ENCODE measurements at places on chromosomes 13 and 19.
A peak's percentile ranks its signal among the peaks of the same experiment; 100 is the strongest.

- no peak for DNase-seq
Measured at GRCh38 chr19:38033658-38034491, 126.9 kb downstream of the SIPA1L3 start.

DNA sequence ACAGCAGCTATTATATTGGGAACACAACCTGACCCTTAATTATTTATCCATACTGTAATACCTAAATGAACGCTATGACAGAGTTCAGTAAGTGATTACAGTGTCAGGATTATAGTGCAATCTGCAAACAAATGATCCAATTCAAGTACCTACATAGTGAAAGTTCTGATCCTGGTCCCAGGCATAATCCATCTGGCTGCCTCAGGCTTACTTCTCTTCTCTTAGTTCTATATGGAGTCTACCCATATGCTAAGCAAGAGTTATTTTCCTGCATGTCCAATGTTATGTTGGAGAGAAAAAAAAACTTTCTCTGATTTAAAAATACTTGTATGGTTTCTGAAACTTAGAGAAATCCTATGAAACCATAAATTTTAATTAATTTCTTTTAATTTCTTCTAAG is 1487.7 kb upstream of the SLC10A2 start:
- no peak for DNase-seq

- no peak for DNase-seq
Measured at GRCh38 chr19:52949422-52949821, 13.3 kb downstream of the ZNF816 start.

DNA sequence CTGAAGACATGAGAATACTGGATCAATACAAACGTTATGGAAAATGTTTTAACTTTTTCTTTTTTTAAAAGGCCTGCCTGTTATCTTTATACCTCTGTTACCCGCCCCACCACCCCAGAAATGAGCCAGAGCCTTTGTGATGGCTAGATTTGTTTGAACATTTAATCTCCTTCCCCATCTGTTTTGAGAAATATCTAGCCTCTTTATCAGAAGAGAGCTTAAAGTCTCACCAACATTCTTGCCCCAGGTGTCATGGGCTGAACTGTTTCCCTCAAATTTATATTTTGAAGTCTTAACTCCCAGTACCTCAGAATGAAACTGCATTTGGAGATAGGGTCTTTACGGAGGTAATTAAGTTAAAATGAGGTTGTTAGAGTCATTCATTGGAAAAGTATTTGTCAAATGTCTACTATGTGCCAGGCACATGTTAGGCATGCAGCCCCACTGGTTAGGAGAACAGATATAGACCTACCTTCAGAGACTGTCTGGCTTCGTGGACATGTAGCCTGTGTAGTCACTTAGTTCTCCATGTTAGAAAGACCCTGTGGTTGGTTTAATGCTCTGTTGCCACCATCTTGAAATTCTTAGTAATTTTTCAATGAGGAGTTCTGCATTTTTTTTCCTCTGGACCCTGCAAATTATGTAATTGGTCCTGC is 6.3 kb upstream of the RB1 start:
- DNase-seq: no peak

- DNase-seq: no peak
Measured at GRCh38 chr13:113616991-113617749, 32.6 kb downstream of the TFDP1 start.

- DNase-seq: no peak
Measured at GRCh38 chr19:30428092-30428680, 56.0 kb downstream of the ZNF536 start.

- DNase-seq: no peak
Measured at GRCh38 chr13:48682436-48682835, 28.7 kb downstream of the CYSLTR2 start.

DNA sequence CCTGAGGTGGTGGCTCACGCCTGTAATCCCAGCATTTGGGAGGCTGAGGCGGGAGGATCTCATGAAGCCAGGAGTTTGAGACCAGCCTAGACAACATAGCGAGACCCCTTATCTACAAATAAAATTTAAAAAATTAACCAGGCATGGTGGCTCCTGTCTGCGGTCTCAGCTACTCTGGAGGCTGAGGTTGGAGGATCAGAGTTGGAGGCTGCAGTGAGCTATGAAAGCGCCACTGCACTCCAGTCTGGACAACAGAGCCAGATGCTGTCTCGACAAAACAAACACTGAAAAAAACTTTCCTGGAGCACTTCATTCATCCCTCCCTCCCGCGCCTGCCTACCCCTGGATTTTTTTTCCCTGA is 665 bp upstream of the ATG4D start:
- DNase-seq: no peak

- DNase-seq: no peak
Measured at GRCh38 chr13:34409496-34410182, 532.4 kb upstream of the NBEA start.

DNA sequence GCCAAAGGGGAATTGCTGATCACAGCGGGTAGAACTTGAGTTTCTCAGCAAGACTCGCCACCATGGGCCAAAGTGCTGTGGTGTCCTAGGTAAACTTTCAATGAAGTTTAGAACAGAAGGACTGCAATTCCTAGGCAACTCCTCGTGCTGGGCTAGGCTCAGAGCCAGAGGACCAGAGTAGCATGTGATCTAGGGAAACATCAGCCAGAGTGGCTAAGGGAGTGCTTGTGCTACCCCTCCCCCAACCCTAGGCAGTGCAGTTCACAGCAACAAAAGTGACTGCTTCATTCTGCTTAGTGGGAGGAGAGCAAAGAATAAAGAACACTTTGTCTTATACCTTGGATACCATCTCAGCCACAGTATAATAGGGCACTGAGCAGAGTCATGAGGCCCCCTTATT is 1658.6 kb upstream of the MIR17HG start:
- peak; percentile 0 for DNase-seq

GRCh38 chr13:111022886-111023285 is 92.2 kb upstream of the ARHGEF7 start:
- no peak for DNase-seq

DNA sequence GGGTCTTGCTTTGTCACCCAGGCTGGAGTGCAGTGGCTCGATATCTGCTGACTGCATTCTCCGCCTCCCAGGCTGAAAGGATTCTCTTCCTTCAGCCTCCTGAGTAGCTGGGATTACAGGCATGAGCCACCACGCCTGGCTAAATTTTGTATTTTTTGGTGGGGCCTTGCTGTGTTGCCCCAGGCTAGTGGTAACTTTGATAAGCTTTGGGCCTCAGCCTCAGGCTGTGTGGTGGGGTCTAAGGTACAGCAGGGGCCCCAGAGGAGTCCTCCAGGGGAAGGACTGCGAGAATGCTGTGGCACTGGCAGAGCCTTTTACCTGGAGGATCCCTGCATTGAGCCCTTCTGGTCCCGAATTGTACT is 7.2 kb downstream of the DOT1L start:
- DNase-seq: no peak

- no peak for DNase-seq
Measured at GRCh38 chr19:49559928-49560327, 20.4 kb downstream of the NOSIP start.

DNA sequence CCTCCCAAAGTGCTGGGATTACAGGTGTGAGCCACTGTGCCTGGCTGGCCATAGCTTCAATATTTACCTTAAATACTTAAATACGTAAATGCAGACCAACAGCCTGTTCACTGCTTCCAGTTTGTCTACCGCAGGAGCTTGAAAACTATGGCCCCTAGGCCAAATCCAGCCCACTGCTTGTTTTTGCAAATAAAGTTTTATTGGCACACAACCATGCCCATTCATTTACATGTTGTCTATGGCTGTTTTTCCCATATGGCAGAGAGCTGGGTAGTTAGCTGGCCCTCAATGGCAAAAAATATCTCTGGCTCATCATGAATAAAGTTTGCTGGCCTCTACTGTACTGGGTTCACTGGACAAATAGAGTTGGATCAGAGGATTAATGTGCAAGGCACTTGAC is 11.8 kb downstream of the PRR12 start:
- no peak for DNase-seq

- DNase-seq: no peak
Measured at GRCh38 chr13:33745370-33746324, 72.3 kb upstream of the RFC3 start.

- peak; percentile 53 for DNase-seq
Measured at GRCh38 chr19:14434543-14435319, 1.6 kb downstream of the PKN1 start.

- DNase-seq: no peak
Measured at GRCh38 chr19:1223018-1223855, 14.6 kb downstream of the CBARP start.

Data from fibroblast of the conjunctiva (primary cell).